Esophagus squamous epithelium (tissue), 5 donors: ENCODE measurements at places on chromosomes 2 and 18.
A peak's percentile ranks its signal among the peaks of the same experiment; 100 is the strongest.

DNA sequence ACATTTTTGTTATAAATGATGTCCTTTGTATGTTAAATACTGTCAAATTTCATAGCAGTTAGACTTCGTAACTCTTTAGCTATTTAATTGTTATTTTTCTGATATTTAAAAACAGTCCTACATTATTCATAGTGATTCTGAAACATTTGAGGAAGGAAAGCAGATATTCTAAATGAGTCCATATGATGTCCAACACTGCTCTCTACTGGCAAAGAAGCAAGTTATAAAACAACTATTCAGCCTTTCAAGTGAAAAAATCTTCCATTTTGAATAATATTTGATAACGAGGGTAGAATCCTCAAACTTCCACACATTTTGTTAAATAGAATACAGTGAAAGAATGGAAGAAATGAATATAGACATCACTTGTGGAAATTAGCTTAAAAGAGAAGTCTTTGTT is 220.8 kb downstream of the GULP1 start:
- no peak overlapping the region for H3K27ac ChIP-seq
- DNase-seq, result no peak
- H3K4me3 ChIP-seq, result no peak overlapping the region
- H3K36me3 ChIP-seq, result no peaks in the 10 kb centered on the region

DNA sequence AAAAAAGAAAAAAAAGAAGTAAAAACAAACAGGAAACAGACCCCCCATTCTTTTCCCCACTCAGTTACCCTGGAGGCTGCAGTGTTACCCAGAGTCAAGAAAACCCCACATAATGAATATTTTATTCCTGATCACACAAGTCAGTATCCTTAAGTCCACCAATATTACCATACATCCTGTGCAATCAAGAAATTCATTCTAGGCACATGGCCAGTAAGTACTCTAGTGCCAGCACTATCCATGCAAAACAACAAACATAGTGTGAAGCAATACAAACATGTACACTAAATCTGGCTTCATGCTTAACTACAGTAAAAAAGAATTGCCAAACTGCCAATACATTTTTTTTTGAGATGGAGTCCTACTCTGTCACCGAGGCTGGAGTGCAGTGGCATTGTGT is 111.6 kb downstream of the FAM168B start:
- H3K36me3 ChIP-seq, result no peaks in the 10 kb centered on the region
- no peak overlapping the region for H3K4me3 ChIP-seq
- no peak for DNase-seq
- no peaks in the 10 kb centered on the region for H3K27me3 ChIP-seq
- H3K4me1 ChIP-seq, result no peaks in the 10 kb centered on the region

DNA sequence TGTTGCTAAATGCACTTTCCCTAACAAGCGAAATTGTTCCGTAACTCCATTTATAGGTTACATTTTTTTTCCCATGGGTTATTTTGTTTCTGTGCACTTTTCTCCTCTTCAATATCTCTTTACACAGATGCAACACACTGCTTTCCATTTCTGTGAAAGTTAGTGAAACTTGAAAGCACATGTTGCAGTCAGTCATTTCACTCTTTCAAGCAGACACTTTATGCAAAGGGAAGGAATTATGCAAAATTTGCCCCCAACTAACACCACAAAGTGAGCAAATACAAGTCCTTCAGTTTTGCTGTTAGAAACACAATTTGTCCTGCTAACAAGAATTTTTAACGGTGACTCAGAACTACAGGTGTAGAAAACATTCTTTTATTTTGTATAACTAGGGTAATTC is 124.8 kb downstream of the PTH2R start:
- H3K27ac ChIP-seq, result no peak overlapping the region
- no peak for DNase-seq
- no peaks in the 10 kb centered on the region for H3K36me3 ChIP-seq
- no peak overlapping the region for H3K4me3 ChIP-seq
- no peaks in the 10 kb centered on the region for H3K27me3 ChIP-seq
- H3K4me1 ChIP-seq, result no peaks in the 10 kb centered on the region

- no peaks in the 10 kb centered on the region for H3K27me3 ChIP-seq
- no peaks in the 10 kb centered on the region for H3K36me3 ChIP-seq
- no peak for DNase-seq
- H3K4me1 ChIP-seq, result peaks cover 24% of the 10 kb centered on the region
Measured at GRCh38 chr18:62751341-62751821, 36.0 kb downstream of the PHLPP1 start.

DNA sequence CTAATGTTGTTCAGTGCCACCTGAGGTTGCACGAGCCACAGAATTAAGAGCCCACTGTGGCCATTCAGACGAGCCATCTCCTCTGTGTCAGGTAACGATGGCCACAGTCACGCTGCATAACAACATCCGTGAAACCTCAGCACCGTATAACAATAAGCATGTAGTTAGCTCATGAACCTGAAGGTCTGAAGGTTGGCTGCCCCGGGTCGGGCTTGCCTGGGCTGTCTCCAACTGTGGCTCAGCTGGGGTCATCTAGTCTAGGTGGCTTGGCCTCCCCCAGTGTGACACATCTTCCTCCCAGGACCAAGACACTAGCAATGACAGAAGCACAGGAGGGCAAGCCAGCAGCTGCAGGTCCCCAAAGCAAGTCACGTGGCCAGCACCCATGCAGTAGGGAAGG is 258.0 kb downstream of the GLI2 start:
- DNase-seq, result no peak
- H3K4me1 ChIP-seq, result no peaks in the 10 kb centered on the region
- no peak overlapping the region for H3K4me3 ChIP-seq
- H3K27ac ChIP-seq, result no peak overlapping the region

DNA sequence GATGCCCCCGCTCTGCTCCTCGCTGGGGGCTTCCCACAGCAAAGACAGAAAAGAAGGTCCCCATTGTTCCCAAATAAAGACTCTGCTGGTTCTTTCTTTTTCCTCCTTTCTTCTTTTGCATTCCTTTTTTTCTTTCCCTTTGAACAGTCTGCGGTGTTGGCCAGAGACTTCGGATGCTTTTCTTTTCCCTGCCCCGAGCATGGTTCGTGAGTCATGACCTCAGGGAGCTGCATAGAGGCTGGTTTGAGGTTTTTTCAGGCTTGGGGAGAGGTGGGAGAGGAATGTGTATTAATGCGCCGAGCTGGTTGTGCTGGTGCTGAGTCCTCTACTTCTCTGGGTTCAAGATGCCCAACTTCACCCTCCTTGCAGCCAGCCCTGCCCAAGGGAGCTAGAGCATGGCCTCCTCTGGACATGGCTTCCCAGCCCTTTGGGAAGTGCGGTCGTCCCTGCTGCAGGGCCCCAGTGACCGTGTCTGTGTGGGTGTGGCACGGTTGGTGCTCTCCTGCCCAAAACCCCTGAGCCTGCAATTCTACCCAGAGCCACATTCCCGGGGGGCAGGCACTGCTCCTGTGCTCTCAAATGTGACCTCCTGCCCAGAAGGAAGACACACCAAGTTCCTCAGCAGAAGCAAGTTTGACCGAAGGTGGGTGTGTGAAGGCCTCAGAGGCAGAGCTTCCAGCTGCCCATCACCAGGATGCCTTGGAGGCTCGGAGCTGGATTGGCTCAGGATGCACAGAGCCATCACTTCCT is 9.0 kb upstream of the ARHGEF4 start:
- peaks cover 19% of the 10 kb centered on the region for H3K27me3 ChIP-seq
- H3K36me3 ChIP-seq, result no peaks in the 10 kb centered on the region
- no peak for DNase-seq
- H3K4me1 ChIP-seq, result peaks cover 52% of the 10 kb centered on the region
- no peak overlapping the region for H3K27ac ChIP-seq
- H3K4me3 ChIP-seq, result no peak overlapping the region

- no peak for DNase-seq
- peaks cover 6% of the 10 kb centered on the region for H3K4me1 ChIP-seq
- no peaks in the 10 kb centered on the region for H3K27me3 ChIP-seq
- H3K36me3 ChIP-seq, result peaks cover 7% of the 10 kb centered on the region
- no peak overlapping the region for H3K4me3 ChIP-seq
- H3K27ac ChIP-seq, result no peak overlapping the region
Measured at GRCh38 chr2:113135317-113135716, 7.9 kb downstream of the IL1RN start.

DNA sequence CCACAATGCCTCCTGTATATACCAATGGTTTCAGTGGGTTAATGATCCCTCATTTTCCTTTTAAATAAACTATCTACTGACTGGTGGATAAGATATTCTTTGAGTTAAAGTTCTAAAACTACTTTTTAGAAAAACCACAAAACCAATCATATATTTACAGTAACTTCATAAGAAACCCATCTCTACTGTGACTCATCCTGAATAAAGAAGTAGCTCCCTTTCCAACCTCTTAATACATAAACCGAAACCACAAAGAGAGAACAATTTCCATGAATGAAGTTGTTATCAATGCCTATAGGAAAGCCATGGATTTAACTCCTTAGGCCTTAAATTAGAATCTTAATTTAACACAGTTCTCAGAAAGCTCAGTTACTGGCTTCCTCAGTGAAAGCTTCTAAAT is 227.0 kb upstream of the SMAD7 start:
- H3K27ac ChIP-seq, result no peak overlapping the region
- no peak for DNase-seq
- H3K27me3 ChIP-seq, result no peaks in the 10 kb centered on the region
- H3K4me1 ChIP-seq, result no peaks in the 10 kb centered on the region

GRCh38 chr2:227717687-227718567 is at the start of gene SLC19A3:
SLC19A3 (minus strand) TSS chr2:227718028; CDS start chr2:227702318, 15,710 bp downstream.
- DNase-seq, result no peak
- H3K36me3 ChIP-seq, result no peaks in the 10 kb centered on the region
- H3K27me3 ChIP-seq, result no peaks in the 10 kb centered on the region
- H3K4me1 ChIP-seq, result peaks cover 20% of the 10 kb centered on the region
- H3K27ac ChIP-seq, result peak within 1 kb of the TSS; percentile 75

DNA sequence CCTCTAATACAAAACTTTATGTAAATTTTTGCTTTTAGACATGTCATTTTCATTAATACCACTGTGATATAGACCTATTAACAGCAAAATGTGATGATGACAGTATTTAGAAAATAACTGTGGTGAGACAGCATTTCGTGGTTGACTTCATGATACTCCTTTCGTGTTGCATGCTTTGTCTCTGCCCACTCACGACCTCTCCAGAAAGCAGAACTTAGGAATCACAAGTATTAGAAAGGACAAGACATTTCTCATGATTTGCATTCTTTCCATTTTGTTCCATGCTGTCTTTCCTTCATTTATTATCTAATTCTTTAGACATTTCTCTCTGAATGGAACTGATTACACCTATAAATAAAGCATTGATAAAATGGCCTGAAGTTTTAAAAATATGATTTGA is 85.2 kb upstream of the POU3F3 start:
- no peak overlapping the region for H3K4me3 ChIP-seq
- H3K4me1 ChIP-seq, result no peaks in the 10 kb centered on the region
- no peaks in the 10 kb centered on the region for H3K27me3 ChIP-seq
- DNase-seq, result no peak
- H3K27ac ChIP-seq, result no peak overlapping the region
- no peaks in the 10 kb centered on the region for H3K36me3 ChIP-seq

DNA sequence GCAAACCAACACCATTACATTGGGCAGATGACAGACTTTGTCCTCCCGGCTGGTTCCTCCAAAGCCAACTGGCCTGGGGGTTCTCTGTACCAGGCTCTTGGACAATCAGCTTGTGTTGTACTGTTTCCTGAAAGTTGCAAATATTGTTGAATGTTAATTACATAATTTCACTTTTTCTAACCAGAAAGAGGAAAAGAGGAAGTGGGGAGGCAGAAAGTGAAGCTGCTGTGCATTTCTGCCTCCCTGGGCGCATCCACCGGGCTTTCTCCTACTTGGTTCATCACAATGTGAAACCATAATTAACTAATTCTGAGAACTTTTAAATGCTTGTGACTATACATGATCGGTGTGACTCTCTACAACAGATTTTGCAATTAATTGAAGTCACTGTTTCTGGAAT is 10.1 kb downstream of the TWIST2 start:
- no peaks in the 10 kb centered on the region for H3K4me1 ChIP-seq
- no peaks in the 10 kb centered on the region for H3K36me3 ChIP-seq
- H3K27ac ChIP-seq, result no peak overlapping the region
